HFFc6 (cell line): ENCODE measurements at places on chromosomes 2 and 18.

DNA sequence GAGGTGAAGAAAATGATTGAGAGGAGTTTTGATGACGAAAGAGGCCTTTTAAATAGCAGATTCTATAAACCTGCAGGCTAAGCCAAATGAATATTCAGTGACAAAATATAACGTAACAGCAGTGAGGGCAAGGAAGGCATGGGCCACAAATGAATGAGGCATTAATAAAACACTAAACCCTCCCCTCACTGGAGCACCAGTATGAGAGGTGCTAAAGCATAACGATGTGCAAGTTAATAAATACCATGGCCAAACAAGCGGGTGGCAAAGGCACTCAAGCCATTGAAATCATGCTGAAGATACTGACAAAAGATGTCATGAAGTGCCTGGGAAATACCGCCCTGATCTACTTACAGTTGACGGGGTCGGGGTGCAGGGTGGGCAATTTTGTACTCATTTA is 30.2 kb upstream of the LONRF2 start:
- no peak for DNase-seq

- peak; percentile 6 for DNase-seq
These were observed 71.3 kb upstream of the ACKR3 start for GRCh38 chr2:236498369-236498768.

DNA sequence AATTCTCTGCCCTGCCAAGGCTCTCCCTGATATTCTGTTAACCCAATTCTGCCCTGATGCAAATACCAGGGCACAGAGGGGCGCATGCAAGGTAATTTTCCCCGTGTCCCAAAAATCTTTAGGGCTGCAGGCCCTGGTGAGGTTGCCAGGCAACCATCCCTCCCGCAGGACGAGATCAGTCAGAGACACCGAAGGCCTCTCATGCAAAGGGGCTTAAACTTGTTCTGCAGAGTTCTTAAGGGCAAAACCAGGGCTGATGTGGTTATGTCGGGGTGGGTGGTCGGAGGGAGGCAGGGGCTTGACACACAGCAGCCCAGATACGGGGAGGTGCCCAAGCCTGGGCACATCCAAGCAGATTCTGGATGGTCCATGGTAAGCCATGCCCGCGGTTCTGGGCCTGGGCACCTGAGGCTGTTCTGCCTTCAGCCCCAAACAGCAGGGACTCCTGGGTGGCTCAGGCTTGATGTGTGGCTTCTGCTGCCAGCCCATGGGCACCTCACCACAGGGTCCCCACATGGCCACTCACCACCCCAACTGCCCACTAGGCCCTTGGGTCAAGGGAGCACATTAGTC is 27.2 kb downstream of the STEAP3 start:
- DNase-seq, result no peak

DNA sequence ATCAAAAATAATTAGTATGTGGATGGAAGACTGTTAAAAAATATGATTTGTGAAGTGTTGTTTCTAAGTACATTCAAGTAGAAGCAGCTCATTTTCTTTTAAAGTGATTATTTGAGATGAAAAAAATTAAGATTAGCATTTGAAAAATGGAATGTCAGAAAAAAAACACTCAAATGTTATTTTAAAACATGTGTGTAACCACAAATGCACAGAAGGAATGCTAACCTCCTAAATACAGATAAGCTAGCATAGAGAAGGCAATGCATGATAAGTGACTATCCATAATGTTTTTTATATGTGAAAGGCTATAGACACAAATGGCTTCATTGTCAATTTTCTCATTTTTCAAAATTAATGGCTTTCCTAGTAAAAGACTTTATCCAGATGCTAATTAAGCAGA is 198.9 kb downstream of the NYAP2 start:
- no peak for DNase-seq

GRCh38 chr2:230520061-230520874 is 104.3 kb downstream of the SP100 start:
- no peak for DNase-seq

DNA sequence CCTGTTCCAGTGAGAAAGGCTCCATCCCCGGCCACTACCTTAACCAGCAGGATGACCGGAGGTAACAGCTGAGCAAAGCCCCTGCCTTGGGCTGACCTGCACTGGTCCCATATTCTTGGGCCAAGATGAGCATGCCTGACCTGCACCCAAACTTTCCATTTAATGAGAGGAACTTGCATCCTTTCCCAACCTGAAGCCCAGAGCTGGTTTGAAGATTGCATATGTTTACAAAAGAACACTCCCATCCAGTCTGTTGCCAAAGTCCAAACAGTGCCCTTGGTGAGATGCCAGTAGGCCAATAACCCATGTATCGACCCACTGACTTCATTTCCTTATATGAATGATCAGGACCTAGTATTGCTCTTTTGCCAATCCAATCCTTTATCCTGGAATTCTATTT is 5.5 kb upstream of the NPAS2 start:
- DNase-seq, result no peak
